ENCODE measurements at places on chromosomes 16 and 17. TPM values are rescaled to one million over a fixed set of nuclear protein-coding genes. Genes with fewer than 3 reads are reported as not detected.

DNA sequence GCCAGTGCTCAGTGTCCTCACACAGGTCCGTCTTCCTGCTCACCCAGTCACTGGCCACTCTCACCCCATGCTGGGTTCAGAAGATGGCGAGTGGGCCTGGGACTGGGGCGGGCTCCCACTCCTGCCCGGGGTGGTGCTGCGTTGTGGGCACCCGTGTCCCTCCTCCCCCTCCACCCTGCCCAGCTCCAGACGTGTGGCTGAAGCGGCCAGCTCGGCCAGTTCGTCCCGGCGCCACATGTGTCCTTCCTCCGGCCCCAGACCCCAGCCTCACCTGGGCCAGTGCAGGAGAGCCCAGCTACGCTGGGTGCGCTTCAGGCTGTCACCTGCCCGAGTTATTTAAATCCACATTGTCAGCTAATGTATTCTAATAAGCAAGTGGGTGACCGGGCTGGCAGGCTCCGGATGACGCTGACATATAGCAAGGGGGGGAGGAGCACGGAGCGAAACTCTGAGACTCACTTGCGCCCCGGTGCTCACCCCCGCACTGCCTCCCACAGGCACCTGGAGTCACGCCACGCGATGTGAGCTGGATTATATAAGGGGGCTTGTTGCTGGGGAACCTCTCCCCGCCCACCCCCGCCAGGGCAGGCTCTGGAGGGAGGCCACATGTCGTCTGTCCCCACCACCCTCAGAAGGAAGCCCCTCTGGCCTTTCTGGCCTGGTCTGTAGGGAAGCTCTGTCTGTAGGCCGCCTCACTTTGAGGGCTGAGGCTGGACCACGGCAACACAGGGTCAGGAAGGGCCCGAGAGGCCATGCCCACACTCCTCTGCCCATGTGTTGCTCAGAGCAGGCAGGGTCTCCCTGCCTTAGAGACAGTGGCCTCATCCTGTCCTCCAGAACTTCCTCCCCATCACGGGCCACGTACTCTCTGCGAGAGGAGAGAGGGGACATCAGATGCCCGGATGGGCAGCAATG, 7.1 kb upstream of the BAIAP2 start:
- H3K27me3 ChIP-seq, result peaks cover 13% of the 10 kb centered on the region
- peaks cover 12% of the 10 kb centered on the region for H3K36me3 ChIP-seq
- peaks cover 73% of the 10 kb centered on the region for H3K4me1 ChIP-seq
- H3K27ac ChIP-seq, result no peak overlapping the region

C17orf58 gene
- total RNA-seq, result 14.0 TPM

TBC1D3K gene
- not detected for total RNA-seq

GRCh38 chr17:45948881-45949624, 50.0 kb upstream of the STH start:
- no peak overlapping the region for H3K4me3 ChIP-seq
- peak; percentile 66 for DNase-seq
- H3K27me3 ChIP-seq, result peaks cover 32% of the 10 kb centered on the region
- H3K4me1 ChIP-seq, result peaks cover 6% of the 10 kb centered on the region
- H3K27ac ChIP-seq, result no peak overlapping the region
- no peaks in the 10 kb centered on the region for H3K36me3 ChIP-seq

- DNase-seq, result no peak
- H3K27me3 ChIP-seq, result peaks cover 2% of the 10 kb centered on the region
- H3K4me1 ChIP-seq, result no peaks in the 10 kb centered on the region
- H3K27ac ChIP-seq, result no peak overlapping the region
Measured at GRCh38 chr17:33080091-33080490, 88.4 kb downstream of the SPACA3 start.

DNA sequence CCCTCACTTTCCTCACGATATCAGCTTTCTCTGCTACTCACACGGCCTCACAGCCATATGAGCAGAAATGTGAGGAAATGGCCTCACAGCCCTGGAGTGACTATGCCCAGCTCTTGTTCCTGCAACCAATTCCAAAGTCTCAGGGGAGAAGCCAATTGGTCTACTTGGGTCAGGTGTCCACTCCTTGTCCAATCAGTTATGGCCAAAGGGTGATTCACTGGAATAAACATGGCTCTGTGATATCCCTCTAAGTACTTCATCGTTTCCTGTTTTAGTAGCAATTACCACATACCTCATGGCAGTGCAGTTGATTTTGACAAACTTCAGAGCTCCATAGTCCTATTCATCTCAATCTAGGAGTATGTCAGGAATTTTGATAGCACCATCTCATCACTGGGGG, 195.4 kb downstream of the KATNIP start:
- no peaks in the 10 kb centered on the region for H3K27me3 ChIP-seq
- peaks cover 17% of the 10 kb centered on the region for H3K36me3 ChIP-seq
- H3K4me1 ChIP-seq, result no peaks in the 10 kb centered on the region
- H3K4me3 ChIP-seq, result no peak overlapping the region

- no peak for DNase-seq
- peaks cover 3% of the 10 kb centered on the region for H3K36me3 ChIP-seq
- H3K4me1 ChIP-seq, result peaks cover 2% of the 10 kb centered on the region
- no peaks in the 10 kb centered on the region for H3K27me3 ChIP-seq
Measured at GRCh38 chr16:50303605-50304466, 37.5 kb downstream of the ADCY7 start.

DNA sequence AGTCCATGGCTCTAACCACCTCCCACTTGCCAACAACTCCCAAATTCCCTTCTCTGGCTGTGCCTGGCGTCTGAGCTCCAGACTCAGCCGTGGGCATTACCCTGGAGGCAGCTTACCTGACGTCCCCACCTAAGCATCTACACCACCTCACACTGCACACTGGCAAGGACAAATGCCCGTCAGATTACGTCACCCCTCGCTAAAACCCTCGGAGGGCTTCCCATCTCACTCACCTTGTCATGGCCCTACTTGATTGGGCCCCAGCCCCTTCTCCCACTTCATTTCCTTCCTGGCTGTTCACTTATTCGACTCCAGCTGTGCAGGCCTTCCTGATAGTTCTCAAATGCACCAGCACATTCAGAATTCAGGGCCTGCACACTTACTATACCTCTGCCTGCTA, 13.4 kb downstream of the ALOXE3 start:
- H3K27ac ChIP-seq, result no peak overlapping the region
- no peak for DNase-seq
- H3K27me3 ChIP-seq, result peaks cover 21% of the 10 kb centered on the region
- H3K4me3 ChIP-seq, result no peak overlapping the region

GUCY2D gene
- under 0.01 TPM for total RNA-seq

- peaks cover 3% of the 10 kb centered on the region for H3K27me3 ChIP-seq
- H3K36me3 ChIP-seq, result no peaks in the 10 kb centered on the region
- peaks cover 28% of the 10 kb centered on the region for H3K4me1 ChIP-seq
- H3K4me3 ChIP-seq, result no peak overlapping the region
- peak overlapping the region; percentile 87 for H3K27ac ChIP-seq
Measured at GRCh38 chr16:69481901-69482341, 57.5 kb downstream of the CYB5B start.

PRAC1 gene
- not detected for total RNA-seq

DNA sequence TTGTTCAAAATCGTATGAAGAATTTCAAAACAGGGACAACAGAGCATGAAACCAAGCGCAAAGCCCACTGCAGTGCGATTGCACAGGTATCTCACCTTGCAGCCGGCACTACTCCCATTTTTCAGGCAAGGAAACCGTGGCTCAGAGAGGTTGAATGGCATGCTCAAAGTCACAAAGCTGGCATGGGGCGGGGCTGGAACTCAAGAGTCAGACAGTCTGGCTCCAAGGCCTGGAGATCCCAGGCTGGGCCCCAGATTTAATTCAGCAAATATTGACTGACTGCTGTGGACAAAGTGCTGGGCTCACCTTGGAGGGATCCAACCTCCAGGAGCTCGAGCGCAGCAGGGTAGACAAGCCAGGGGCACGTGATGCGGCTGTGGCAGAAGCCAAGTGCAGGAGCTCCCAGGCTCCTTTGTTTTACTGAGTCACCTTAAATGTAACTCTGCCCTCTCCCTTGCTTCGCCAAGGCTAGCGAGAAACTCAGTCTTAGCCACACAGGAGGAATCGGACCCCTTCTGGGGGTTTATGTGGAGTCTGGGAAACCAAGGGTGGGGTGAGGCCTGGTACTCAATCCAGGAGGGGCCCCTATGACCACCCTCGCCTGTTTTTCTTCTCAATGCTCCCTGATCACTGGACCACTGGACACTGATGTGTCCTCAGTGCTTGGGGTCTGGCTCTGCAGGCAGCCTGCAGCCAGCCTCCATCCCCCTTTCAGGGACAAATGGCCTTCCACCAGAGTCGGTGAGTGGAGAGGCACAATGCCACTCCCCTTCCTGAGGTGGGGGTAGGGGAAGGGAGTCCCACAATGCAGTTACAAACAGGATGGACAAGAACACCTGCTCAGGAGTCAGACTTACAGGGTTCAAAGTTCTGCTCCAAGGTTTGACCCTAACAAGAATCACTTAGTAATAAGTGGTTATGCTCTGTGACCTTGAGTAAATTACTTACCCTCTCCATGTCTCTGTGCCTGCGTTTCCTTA, 3.9 kb upstream of the SPATA20 start:
- no peaks in the 10 kb centered on the region for H3K36me3 ChIP-seq
- H3K27ac ChIP-seq, result no peak overlapping the region
- H3K4me3 ChIP-seq, result no peak overlapping the region
- no peak for DNase-seq

DNA sequence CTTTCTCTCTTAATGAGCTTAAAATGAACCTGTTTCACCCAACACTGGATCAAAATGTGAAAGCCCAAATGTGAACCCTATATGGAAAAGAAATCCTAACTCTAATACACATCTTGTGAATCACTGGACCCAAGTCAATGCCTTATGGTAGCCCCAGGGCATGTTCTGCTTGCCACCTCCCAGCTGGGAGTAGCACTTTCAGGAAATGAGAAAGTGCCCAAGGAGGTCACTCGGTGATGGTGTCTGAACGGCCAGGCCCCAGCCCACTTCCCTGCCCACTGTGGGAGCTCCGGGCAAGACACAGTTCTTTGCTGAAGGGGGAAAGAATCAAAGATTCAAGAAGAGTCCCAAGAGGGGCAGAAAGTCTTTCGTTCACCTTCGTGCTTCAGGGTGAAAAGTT, 46.1 kb downstream of the GTF3C1 start:
- H3K4me1 ChIP-seq, result no peaks in the 10 kb centered on the region
- no peak overlapping the region for H3K4me3 ChIP-seq
- H3K36me3 ChIP-seq, result peaks cover 94% of the 10 kb centered on the region
- no peaks in the 10 kb centered on the region for H3K27me3 ChIP-seq

- peaks cover 45% of the 10 kb centered on the region for H3K4me1 ChIP-seq
- H3K27ac ChIP-seq, result peak overlapping the region; percentile 74
Measured at GRCh38 chr16:88784074-88784855, 755 bp downstream of the PIEZO1 start.

Data from muscle of leg (tissue), 16 donors.